ENCODE measurements at places on chromosomes 16 and 17.

DNA sequence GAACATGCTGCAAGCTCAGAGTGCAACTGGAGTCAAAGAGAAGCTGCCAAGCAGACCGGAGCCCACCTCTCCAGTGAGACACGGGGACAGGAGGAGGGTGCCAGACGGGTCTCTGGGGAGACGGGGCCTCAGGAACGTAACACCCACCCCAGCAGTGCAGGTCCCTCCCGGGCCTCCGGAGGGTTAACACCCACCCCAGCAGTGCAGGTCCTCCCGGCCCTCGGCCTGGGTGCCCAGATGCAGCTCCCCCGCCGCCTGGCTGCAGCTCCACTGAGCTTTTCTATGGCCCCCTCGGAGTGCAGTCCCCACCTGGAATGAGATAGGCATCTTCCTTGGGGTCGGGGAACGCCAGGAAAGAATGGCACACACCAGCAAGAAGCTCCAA is 89.9 kb downstream of the ZNF778 start:
- no peak for DNase-seq

DNA sequence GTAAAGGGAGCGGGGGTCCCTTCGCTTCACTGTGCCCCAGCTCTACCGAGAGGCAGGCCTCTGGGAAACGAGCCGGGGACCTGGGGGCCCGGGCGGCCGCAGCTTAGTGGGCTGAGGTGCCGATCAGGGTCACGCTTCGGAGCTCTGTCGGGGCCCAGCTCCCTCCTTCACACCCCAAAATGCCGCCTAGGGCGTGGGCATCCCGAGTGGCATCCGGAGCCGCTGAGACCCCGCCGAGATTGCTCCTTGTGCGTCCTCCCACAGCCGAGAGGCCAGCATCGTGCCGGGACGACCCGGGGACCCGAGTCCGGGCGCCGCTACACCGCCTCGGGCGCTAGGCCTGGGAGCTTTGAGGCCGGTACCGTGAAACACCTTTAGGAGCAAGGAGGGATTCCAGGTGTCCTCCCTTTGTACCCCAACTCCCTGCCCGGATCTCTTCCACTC is 1.3 kb downstream of the SALL1 start:
- no peak for DNase-seq

- DNase-seq: no peak
Observed at GRCh38 chr16:2008631-2009163, 924 bp downstream of the ZNF598 start.

DNA sequence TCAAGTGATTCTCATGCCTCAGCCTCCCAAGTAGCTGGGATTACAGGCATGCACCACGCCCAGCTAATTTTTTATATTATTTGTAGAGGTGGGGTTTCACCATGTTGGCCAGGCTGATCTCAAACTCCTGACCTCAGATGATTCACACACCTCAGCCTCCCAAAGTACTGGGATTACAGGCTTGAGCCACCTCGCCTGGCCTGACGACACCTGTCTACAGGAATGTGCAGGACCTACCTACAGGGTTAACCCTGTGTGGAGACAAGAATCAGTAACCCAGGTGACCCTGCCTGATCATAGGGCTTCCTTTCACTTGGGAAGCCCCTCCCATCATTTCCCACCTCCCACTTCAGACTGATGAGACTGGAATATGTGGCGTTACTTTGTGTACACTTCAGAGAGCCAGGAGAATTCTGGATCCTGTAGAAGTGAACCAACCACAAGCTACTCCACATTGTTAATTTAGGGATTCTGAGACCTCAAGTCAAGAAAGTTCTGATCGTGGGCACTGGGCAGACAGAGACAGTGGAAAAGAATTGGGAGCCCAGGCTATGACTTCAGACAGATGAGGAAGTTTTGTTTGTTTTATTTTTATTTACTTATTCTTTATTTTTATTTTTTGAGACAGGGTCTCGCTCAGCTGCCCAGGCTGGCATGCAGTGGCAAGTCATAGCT is 5.7 kb upstream of the MILR1 start:
- DNase-seq: no peak

GRCh38 chr16:4539716-4540284 is 1.2 kb upstream of the CDIP1 start:
- DNase-seq: no peak

DNA sequence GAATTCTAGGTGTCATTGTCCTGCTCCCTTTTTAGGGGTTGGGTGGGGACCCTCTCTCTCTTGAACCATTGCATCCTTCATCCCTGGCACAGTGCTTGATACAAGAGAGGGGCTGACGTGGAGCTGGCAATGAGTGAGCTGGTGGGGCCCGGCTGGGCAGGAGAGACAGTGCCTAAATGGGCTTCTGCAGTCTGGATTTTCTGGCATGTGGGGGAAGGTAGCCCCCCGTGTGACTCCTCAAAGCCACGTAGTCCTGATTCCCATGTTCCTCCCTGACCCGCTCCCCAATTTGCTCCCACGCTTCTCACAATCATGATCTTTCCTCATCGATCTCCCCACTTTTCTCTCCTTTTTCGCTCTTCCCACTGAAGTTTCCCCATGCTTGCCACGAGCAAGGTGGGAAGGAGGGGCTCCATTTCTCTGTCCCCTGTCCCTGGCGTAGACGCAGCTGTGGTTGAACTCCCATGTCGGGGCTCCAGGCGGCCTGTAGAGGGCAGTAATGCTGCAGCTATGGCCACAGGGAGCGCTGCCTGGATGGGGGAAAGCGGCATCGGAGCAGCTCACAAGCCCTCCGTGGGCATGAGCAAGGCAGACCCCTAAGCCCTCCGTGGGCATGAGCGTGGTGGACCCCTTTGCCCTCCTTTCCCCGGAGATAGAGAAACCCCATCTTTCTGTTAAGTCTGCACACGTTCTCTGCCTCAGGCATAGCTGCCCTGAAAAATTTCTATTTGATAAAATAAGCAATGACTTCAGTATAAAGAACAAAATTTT is 47.5 kb downstream of the HAPSTR1 start:
- peak; percentile 62 for DNase-seq

GRCh38 chr16:590188-590814 is 435 bp downstream of the RAB40C start:
- peak; percentile 16 for DNase-seq

DNA sequence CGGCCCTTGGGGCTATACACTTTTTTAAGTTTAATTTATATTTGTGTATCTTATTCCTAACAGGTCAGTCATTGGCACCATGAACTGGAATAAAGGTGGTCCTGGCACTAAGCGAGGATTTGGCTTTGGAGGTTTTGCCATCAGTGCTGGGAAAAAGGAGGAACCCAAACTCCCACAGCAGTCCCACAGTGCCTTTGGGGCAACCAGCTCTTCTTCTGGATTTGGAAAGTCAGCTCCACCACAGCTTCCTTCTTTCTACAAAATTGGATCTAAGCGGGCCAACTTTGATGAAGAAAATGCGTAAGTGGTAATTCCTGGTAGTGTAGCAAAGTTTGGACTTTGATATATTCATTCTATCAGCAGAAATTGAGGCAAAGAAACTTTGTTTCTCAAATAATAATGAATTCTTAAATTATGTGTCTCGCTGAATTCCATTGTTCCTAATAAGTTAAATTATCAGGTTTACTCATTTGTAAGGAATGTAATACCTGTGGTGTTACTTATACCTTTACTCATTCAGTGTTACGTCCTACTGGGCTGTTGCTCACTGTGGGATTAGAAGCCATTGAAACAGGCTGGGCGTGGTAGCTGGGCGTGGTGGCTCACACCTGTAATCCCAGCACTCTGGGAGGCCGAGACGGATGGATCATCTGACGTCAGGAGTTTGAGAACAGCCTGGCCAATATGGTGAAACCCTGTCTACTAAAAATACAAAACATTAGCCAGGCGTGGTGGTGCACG is 13.2 kb downstream of the DDX42 start:
- no peak for DNase-seq

DNA sequence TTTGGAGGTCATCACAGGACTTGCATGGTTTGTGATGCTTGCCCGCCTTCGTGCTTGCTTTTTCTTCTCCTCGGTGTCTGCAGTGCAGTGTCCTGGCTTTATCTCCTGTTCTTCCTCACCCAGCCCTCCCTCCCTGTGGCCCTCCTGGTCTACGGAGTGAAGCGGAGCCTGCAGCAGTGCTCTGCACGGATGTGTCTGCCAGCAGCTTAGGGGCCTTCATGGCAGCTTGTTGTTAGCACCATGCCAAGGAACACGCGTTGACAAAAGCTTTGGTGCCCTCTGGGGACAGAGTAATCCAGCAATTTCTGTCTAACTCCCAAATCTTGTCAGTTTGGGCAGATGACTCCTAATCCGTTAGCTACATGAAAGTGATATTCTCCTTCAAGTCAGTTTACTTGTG is 9.9 kb downstream of the DHODH start:
- no peak for DNase-seq

DNA sequence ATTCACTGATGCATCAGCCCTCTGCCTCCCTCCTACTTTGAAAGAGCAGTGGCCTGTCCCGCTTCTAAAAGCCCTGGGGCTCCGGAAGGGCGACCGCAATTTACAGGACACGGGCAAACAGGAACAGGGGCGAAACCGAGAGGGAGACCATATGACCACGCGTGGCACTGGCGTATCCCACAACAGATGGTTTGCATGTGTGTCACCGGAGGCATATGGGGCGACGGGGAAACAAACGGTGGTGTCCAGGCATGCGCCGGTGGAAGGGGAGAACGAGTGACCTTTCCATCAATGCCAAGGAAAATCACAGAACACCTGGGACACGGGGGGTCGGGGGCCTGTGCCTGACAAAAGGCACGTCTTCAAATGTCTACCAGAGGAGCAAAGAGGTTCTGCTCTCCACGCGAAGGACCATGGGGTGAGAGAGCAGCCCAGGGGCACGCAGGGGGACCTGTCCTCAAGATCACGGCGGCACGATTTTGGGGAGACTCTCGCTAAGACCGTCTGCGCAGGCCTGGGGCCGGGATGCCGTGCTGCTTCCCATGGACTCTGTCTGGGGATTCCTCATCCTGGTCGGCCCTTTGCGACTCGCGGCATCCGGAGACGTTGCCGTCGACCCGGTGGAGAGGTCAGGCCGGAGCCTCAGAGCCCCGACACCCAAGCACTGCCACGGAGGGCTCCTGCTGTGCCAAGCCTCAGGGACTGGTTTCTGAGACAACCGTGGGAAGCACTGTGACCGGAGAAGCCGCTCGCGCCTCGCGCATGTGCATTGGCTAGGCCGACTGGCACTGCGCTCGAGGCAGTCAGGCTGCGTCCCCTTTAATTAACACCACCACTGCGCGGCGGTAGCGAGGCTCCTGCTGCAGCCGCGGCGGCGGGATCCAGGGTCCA is 12.8 kb upstream of the KCNJ18 start:
- no peak for DNase-seq

DNA sequence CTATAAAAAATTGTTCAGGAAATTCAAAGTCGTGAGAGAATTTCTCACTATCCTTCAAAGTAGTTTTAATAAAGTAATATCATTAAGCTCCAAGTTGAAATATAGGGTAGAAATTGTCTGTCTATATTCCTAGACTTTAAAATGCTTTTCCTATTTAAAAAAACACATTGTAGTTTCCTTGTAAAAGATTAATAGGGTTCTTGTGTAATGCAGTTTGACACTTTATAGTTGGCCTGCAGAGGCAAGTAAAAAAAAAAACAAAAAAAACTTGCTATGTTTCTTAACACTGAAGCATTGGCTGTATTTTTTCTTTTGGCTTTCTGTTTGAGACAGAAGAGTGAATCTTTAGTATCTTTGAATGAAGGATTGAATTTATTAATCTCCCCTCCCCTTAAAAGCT is 17.4 kb downstream of the CPD start:
- no peak for DNase-seq

DNA sequence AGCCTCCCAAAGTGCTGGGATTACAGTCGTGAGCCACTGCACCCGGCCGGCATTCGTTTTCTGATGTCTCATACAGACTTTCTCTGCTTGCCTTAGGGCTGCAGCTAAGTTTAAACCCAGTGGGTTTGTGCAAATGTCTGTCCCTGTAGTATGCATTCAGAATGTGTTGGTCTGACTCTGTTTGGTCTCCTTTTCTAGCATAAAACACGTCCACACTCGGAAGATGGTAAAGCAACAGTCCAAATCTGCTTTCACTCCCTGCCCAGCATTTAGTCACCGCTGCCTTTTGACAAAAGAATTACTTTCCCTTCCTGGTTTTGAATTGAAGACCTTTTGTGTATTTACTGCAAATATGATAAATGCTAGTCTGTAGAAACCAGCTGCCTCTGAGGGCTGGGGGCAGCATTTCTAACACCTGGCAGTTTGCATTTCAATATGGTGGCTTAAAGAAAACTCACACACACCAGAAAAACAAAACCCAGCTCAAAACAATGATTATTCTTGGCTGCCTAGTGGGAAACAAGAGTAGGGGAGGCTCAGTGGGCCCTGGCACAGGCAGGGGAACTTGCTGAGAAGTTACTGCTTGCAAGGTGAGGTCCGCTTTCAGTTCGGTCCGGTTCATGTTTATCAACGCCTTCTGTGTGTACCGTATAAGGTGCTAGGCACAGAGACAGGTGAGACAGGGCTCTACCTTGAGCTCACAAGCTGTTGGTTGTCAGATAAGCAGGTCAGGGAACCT is 56.9 kb downstream of the MSI2 start:
- no peak for DNase-seq

DNA sequence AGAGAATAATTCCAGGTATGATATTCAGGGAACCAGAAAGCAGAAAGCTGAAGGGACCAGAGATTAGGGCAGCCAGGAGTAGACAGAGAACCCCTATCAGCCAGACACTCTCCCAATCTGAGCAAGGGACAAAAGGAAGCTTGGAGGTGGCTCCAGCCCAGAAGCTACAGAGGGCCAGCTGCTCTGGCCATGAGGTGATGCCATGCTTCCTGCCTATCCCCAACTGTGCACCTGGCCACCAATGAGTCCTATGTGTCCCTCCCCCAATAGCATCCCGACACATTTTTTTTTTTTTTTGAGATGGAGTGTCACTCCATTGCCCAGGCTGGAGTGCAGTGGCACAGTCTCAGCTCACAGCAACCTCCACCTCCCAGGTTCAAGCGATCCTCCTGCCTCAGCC is 30.0 kb downstream of the NSMCE1 start:
- no peak for DNase-seq

DNA sequence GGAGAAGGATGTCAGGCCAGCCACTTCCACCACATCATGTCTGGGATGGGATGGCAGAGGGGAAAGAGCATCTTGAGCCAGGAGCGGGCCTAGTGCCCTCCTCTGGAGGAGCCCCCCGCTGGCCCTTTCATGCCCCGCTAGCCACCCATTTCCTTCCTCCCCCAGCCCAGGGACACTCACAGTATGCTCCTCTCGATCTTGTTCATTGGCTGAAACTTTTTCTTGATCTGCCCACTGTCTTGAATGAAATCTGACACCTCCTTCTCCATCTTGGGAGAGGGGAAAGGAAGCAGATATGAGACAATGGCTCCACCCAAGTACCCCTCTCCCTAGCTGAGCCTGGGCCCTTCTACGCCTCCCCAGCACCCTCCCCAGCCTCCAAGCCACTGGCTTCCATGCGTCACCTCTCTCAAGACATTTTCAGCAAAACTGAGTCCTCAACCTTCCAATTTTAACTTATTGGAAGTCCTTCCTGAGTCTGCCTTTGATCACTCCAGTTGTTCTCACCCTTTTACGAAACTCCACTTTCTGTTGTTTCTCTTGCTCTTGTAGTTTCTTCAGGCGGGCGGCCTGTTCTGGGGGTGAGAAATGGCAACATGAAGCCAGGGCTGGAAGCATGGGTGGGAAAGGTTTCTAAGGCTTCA is 7.2 kb downstream of the SPAG7 start:
- no peak for DNase-seq
